ENCODE measurements at places on chromosomes 7 and 10.

DNA sequence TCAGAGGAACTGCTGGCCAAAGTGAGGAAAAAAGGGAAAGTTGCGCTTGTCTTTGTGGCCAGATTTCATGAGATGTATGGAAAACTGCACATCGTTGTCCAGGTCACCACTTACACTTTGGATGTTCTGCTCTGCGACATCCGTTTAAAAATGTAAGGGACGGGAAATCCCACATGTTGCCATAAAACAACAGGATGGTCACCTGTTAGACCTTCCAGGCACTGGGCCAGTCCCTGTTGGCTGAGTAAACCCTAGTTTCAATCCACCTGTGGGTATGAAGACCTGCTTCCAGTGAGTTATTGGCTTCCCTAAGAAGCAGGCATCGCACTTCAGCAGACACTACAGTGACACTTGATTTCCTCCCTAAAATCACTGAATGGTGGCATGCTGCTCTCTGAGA is 2.7 kb upstream of the STAMBPL1 start:
- DNase-seq, result no peak

DNA sequence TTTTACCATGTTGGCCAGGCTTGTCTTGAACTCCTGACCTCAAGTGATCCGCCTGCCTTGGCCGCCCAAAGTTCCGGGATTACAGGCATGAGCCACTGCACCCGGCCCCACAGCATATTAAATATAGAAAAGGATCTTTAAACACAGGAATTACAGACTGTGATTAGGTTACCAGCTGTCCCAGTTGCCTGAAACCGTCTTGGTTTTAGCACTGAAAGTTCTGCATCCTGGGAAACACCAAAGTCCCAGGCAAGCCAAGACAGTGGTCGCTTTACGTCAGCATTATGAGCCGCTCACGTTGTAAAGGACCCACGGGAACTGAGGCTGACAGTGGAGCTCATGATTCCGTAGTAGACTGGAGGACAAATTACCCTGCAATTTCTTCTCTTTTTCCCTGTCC is 69.0 kb upstream of the FAM180A start:
- DNase-seq, result no peak

DNA sequence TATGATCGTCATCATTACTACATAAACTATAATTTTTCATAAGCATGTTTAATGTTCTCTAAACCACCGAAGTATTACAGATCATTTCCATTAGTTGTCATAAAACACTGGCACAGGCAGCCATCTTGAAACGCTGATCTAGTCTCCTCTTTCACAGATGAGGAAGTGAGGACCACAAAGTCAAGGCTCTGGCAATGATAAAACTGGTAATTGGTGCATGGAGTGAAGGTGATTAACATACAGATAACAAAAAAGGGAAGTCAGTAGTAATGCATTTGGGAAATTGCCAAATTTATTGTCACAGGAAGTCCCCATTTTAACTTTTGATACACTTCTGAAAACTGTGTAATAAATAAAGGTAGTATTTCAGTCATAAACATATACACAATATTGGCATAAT is 49.3 kb downstream of the FBXL13 start:
- DNase-seq, result no peak

DNA sequence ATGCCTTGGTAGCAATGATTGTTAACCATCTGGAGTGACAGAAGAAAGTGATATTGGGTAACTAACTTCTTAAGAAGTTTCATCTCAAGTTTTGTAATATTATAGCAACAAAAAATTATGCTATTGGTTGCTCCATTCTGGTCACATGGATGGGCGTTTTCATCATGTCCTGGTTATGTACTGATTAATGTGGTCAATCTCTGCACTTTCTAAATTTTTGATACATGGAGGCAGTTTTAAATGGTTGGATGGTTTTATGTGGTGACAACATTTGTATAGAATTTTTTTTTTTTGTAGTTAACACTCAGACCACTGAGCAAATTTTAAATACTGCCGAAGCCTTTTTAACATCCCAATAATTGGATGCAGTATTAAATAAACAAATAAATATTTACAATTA is 55.2 kb upstream of the CCAR1 start:
- no peak for DNase-seq

DNA sequence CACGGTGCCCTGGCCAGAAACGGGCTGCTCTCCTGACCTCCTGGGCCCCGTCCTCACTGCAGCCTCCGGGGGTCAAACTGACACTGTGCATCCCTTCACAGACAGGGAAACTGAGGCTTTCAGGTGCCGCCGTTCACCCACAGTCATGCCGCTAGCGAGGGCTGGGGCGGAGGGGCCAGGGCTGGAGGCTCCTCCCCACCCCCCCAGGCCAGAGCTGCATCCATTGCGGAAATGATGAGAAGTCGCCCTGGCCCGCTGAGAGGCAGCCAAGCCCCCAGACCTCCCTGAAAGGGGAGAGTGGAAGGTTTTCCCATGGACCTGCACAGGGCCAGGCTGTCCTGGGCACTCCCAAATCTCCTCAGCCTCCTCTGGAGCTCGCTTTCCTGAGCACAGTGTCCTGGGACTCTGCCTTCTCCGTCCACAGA is 16.5 kb upstream of the INPP5A start:
- DNase-seq, result no peak

- DNase-seq, result no peak
Measured at GRCh38 chr7:24820730-24821044, 63.4 kb upstream of the GSDME start.

- DNase-seq, result no peak
Measured at GRCh38 chr7:101898106-101898505, 80.7 kb downstream of the CUX1 start.

- no peak for DNase-seq
Measured at GRCh38 chr10:90126256-90126595, 424.8 kb downstream of the KIF20B start.

All from stimulated activated CD4-positive, alpha-beta T cell treated with anti-CD3 and anti-CD28 coated beads, TNF-alpha, amount 100 ng/mL, for 1 hour (primary cell).